Activated CD8-positive, alpha-beta T cell treated with anti-CD3 and anti-CD28 coated beads for 36 hours (primary cell): ENCODE measurements at places on chromosomes 7 and 10. TPM values are rescaled to one million over a fixed set of nuclear protein-coding genes. Genes with fewer than 3 reads are reported as not detected.
A peak's percentile ranks its signal among the peaks of the same experiment; 100 is the strongest.

GRCh38 chr10:131685007-131685406 lies 215.8 kb upstream of the PPP2R2D start:
- DNase-seq: no peak

DNA sequence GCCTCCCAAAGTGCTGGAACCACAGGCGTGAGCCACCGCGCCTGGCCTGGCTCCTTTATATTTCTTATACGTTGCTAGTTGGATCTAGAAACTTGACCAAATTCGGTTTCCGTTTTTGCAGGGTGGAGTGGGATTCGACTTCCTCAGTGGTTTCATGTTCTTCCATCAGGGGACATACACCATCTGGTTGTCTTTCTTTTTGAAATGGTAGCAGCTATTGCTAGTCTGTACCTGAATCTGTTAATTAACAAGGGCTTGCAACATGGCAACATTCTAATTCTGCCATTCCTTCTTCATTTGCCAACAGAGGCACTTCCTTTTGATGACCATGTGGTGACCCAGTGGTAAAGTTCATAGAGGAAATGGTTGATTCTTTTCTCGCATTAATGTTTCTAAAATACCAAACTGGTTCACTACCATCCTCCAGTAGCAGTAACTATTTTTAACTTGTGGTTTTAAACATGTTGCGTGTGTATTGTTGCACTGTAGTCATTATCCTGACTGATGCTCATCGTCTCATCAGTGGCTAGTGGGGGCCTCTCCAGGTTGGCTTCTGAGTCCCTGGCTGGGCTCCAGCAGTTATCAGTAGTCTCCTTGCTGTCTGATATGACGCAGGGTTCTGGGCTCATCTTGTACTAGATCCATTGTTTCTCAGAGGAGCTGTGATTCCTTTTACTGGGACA lies 159.2 kb downstream of the RGS10 start:
- DNase-seq: no peak

GRCh38 chr7:106134241-106134640 lies 22.1 kb upstream of the SYPL1 start:
- DNase-seq: no peak

DNA sequence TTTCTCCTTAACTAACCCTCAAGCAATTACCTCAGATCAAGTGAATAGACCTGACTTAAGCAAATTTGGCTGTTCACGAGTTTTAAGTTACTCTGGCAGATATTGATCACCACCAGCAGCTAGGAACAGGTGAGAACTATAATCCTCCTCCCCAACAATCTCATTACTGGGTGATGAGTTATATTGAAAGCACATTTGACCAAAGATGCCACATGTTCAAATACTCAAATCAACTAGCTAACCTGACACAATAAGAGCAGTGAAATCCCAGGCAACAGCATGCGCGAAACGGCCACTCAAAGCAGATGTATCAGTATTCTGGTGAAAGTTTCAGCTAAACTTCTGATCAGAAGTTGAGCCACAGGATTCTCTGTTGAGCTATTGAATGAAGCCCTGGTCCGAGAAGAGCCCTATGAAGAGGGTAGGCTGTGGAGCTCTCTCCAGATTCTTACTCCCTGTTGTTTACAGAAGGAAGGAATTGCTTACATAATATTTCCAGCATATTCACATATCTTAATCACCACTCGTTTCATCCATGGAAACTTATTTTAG lies 52.6 kb downstream of the CAV1 start:
- DNase-seq: peak; percentile 53

- DNase-seq: no peak
These were observed 948 bp downstream of the TMEM229A start for GRCh38 chr7:124031919-124032318.

- DNase-seq: no peak
These were observed 18.0 kb downstream of the MXI1 start for GRCh38 chr10:110225441-110225755.

GRCh38 chr10:1050554-1050953 lies 1.6 kb upstream of the IDI1 start:
- DNase-seq: peak; percentile 64

- DNase-seq: no peak
These were observed 43.8 kb upstream of the SEMA3D start for GRCh38 chr7:85230623-85231022.

DNA sequence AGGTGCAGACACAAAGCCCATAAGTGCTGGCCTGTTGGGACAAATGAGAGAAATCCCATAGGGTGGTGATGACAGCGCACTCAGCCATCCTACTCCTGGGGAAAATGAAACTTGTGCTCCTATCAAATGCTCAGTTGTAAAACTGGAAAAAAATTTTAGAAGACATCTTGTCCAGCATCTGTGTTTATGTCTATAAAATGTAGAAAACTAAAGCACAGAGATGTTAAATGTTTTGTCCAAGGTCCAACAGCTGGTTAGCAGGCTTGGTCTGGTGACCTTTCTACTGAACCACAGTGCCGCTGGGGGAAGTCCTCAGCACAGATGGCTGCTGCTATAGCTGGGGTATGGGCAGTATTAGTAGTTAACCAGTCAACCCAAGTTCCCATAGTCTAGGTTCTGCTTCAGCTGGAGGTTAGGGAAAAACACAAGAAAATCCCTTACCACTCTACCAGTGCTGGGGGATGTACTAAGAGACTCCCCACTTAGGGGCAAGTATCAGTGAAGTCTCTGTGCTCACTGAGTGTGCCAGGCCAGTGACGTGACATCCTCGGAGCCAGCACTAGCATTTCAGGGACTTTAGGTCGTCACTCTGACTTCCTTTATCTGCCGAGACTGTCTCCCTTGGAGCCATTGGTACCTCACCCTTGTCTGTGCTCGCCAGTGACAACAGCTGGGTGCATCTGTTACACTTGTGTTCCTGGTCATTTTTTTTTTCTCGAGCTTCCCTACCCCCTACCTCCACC lies 1.9 kb downstream of the TSPAN33 start:
- no peak for DNase-seq

- DNase-seq: no peak
These were observed 31.6 kb upstream of the LYZL1 start for GRCh38 chr10:29257106-29257783.

DNA sequence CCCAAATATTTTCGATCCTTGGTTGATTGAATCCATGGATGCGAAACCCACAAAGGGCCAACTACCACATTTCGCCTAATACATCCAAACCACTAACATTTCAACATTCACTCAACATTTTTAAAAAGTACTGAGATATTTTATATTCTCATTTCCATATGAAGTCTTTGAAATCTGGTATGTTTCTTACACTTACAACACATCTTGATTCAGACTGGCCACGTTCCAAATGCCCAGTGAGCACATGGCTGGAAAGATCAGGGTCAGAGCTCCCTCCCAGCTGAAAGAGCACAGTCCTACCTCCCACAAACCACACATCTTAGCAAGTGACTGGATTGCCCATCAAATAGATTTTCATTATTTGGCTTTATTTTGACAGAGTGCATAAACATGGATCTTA lies 18.9 kb downstream of the NCAPG2 start:
- no peak for DNase-seq

DNA sequence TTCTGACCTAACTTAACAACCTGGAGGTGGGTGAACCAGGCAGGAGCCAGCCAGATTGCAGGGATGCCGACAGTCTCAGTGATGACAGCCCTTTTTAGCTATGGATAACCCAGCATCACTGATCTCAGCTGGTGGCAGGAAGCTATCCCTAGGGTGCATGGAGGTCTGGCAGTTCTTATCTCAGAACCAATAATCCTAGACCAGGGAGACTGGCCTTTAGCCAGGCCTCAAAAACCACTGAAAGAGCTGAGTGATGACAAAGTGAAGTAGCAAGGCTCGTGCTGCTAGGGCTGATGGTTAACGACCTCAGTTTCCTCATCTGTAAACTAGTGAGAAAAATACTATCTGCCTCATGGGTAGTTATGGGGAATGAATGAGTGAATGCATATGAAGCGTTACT lies 112.5 kb downstream of the RALA start:
- peak; percentile 66 for DNase-seq

GRCh38 chr10:73084209-73084608 lies 12.5 kb downstream of the P4HA1 start:
- no peak for DNase-seq

GRCh38 chr10:5902511-5903274 lies 12.7 kb downstream of the FBH1 start:
- no peak for DNase-seq

GRCh38 chr7:84193747-84194146 lies 842 bp downstream of the SEMA3A start:
- DNase-seq: no peak

- no peak for DNase-seq
These were observed 81.0 kb downstream of the EZH2 start for GRCh38 chr7:148803094-148803493.

DNA sequence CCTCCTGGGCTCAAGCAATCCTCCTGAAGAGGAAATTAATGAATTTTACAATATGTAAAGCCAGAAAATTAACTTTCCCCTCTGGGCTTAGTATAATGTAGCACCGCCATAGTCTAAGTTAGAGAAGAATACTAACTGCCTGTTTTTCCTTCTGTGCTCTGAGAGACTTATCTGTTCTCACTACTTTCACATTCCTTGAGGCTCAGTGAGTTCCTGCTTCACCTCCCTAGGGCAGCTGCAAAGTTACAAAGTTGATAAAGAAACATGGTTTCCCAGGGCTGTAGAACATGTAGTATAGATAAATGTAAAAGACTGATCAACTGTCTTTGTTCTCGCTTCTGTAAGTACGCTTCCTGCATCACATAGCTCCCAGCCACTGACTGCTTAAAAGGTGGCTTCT lies 16.0 kb upstream of the OLAH start:
- DNase-seq: no peak

DNA sequence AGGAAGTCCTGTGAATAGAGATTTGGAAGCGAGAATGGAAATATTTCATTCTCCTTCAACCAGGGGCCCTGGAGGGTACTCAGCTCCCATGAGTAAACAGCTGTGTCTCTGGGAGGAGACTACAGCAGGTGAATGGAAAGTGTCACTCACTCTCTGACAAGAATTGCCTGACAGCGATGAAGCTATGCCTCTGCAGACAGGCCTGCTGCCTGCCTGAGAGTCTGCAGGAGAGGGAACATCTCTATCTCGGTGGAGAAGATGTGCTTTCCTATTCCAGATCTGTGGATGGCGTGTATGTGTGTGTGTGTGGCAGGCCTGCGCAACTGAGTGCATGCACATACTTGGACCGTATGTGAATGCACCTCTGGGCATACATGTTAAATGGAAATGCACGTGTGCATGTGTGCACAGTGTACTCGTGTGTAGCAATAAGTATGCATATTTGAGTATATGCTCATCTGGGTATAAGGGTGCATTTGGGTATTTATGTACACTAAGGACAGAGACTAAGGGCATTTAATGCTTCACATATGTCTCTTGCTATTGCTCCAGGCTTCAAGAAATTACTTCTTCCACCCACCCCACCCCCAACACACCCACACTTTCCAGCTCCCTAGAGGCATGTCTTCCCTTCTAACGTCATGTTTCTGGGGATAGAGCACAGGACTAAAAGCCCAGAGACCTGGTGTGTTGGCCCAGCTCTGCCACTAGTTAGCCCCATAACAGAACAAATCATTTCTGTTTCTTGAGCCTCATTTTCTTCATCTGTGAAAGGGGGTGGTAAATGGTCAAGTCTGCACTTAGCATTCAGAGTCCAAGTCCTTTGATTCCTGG lies 4.6 kb upstream of the ADCYAP1R1 start:
- no peak for DNase-seq

- DNase-seq: no peak
These were observed 225.0 kb downstream of the BUB3 start for GRCh38 chr10:123379156-123379555.

DNA sequence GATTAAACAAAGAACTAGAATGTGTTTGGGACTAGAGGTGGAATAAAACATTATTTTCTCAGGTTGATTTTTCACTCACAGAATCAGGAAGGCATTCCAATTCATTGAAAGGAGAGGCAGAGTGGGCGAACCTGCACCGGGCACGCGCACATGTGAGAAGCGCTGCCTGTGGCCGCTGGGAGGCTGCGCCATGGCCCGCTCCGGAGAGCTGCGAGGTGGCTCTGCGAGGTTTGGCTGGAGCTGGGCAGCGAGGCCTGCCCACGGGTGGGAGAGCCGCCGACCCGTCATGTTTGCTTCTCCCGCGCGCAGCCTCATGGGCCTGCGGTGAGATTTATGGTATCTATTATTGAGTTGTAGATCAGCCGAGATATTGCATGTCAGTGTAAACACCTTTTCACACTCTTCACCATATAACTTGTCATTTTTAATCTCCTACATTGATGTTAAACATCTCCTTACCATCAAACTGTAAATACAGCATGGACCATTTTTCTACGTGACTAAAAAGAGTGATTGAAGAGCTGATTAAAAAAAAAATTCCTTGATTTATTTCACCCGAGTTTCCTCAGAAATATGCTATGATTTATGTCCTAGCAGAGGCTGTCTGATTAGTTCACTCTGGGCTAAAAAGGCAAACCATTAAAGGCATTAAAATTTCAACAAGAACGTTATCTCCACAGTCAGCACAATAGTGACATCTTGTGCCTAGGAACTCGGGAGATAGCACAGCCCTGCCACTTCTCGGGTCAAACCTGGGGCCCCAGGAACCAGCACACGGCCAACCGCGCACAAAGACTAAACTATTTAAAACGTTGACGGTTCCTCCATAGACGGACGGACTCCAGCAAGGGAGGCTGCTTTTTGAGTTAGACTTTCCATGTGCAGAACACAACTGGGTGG lies 96.6 kb upstream of the RNF32 start:
- no peak for DNase-seq

- no peak for DNase-seq
These were observed 2.2 kb upstream of the PDE1C start for GRCh38 chr7:32072397-32072796.

GRCh38 chr7:99557196-99557607 lies 1.2 kb upstream of the ZNF655 start:
- DNase-seq: no peak

DNA sequence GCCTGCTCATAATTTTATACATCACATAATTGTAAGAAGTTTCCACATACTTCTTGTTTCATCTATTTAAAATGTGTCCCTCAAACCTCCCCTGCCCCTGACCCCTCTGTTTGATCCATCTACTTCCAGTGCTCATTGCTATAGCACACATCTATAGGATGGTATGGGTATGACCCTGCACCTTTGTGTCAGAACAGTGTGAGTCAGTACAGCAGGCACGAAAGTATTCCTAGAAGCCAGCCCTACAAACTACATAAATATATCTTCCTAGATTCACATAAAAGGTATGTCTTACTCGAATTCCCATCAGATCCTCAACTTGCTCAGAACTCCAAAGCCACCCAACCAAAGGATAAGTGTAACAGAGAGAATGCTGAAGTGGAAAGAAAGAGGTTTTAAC lies 25.7 kb upstream of the ING3 start:
- no peak for DNase-seq

The MKX gene
- total RNA-seq: 0.81 TPM

The MUC12 gene
- total RNA-seq: 0.54 TPM

The SFTPA2 gene
- not detected for total RNA-seq

The SAMD9 gene
- total RNA-seq: 14.6 TPM

The PNLIP gene
- total RNA-seq: not detected

The TET1 gene
- 1.1 TPM for total RNA-seq

The CCDC172 gene
- total RNA-seq: not detected

The PRKAR2B gene
- total RNA-seq: 1.3 TPM

The CAMK2B gene
- 1.9 TPM for total RNA-seq

The LRRC4 gene
- not detected for total RNA-seq

The TMEM140 gene
- 6.2 TPM for total RNA-seq

The TMEM184A gene
- total RNA-seq: not detected
